Activated T-helper 1 cell treated with anti-CD3 and anti-CD28 coated beads, Interleukin-2, amount 50 U/mL, for 16 hours (primary cell): ENCODE measurements at places on chromosomes 6 and 20.

DNA sequence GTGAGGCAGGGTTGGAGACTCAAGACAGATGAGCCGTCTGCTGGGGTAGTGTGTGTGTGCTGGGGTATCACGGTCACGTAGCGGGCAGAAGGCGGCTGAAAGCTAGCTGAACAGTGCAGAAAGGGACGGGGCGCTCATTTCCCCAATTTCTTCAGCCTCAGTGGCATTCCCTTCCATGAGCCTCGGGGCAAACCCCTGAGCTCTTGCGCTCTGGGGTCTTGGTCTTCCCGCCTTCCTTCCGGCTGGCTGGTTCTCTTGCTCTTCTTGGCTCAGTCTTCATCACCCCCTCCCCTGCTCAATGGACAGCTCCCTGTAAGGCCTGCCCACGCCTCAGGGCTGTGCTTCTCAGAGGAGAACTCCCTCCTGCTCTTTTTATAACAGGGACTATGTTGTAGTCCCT lies 15.5 kb upstream of the TMEM181 start:
- DNase-seq = no peak

DNA sequence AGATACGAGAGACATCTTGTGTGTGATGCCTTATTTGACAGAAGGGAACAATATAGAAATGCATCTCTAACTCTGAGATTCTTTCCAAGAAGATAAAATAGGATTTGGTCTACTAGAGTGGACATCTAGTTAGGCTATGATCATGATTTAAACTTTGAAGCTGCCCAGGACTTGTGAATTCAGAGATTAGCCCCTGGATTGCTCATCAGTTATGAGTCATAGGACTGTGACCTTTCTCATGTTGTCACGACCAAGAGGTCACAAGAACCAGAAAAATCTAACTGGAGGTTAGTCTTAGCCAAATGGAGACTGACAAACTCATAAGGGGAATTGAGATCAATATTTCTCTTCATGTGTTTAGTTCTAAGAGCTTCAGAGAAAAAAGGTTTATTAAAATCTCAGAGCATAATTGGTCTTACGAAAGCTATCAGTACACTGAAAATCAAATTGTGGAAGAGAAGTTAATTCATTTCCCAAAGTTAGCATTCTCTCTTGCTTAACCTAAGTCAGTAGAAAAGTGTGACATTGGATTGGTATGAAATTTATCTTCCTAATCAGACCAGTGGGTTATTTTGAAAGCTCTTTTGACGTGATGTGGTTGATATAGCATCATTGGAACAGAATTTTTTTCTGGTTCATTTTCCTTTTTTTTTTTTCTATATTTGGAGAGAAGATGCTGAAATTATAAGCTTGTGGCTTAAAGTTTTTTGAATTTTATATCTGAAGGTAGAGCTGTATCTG lies 245.7 kb downstream of the RNF144B start:
- no peak for DNase-seq

DNA sequence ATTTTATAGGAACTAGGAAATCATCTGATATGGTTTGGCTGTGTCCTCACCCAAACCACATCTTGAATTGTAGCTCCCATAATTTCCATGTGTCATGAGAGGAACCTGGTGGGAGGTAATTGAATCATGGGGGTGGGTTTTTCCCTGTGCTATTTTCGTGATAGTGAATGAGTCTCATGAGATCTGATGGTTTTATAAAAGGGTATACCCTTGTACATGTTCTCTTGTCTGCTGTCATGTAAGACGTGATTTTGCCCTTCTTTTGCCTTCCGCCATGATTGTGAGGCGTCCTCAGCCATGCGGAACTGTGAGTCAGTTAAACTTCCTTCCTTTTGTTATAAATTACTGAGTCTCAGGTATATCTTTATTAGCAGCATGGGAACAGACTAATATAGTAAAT lies 27.9 kb downstream of the EPM2A start:
- no peak for DNase-seq

- no peak for DNase-seq
Measured at GRCh38 chr20:51249215-51249614, 226.3 kb upstream of the KCNG1 start.

DNA sequence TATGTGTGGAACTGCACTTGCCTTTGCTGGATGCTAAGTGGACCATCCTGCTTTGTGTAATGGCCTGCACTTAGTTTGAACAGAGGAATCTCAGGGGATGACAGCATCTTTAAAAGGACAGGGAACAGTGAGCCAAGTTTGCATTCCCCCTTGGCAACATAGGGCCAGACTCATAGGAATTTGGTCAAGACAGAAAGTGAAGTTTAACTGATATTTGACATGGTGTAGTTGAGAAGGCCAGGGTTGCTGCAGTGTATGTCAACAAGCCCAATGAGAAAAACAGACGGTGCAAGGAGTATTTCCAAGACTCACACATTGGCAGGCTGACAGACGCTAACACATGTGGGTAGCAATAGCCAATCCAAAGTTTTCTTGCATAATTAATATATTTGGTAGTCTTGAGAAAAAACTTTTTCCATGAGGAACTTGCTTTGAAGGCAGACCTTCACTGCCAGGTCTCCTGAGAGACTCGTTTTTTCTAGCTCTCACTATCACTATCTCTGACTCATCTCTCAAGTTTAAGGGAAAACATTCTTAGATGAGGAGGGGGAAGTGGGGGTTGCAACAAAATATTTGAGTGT lies 213.8 kb downstream of the IBTK start:
- DNase-seq = no peak

DNA sequence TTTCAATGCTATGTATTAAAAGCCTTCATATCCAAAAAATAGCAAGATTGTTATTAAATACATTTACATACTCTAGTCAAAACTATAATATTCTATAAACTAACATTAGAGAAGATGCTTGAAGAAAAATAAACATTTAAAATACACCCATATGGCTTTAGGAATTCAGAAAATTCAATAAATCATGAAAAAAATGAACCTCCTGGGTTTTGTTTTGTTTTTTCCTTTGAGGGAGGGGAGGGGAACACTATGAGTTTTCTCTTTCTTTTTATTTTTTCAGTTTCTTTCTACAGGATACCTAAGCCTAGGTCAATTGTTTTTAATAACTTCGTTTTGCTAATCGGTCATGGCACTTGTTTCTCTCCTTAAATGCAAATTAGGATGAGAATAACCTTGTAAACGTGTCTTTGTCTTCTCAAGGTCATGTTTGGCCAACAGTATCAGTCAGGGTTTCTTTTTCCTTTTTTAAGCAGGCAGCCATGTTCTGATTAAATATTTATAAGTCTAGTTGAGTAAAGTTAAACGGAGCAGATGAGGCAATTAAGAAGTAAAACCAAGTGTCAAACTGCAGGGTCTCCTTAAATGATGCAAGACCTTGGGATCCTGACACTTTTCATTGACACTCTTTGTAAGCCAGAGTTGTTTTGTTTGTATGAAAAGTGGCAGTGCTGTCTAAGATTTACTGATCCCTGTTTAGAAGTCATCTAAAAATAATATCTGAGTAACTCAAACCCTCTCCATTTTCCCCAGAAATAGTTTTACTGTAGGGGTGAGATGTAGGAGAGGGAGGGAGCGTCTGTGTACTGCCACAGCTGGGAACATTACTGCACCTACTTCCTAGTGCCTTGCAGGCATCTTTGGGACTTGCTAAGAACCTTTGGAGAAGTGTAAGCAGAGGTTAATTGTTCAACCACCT lies 392.3 kb downstream of the PLCB1 start:
- DNase-seq = no peak

DNA sequence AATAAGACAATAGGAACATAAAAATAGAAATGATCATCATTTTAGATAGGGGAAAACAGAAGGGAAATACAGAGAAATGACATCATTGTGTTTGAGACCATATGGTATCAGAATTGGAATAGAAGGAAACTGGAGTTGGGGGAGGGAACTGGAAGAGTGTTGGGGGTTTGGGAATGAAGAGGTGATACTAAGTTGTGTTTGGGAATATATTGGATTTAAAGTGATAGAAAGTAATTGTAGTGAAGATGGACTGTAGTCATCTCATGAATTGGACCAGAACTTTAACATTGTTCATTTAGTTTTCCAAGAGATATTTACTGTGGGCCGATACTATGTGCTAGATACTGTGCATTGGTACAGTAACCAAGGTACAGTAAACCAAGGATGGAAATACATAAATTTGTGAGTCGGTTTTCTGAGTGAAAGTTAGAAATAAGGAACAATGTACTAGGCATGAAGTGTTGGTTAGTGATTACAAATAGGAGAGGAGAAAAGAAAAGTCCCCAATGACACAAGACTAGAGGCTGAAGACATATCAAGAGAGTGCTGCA lies 32.3 kb downstream of the KCNQ5 start:
- DNase-seq = no peak

DNA sequence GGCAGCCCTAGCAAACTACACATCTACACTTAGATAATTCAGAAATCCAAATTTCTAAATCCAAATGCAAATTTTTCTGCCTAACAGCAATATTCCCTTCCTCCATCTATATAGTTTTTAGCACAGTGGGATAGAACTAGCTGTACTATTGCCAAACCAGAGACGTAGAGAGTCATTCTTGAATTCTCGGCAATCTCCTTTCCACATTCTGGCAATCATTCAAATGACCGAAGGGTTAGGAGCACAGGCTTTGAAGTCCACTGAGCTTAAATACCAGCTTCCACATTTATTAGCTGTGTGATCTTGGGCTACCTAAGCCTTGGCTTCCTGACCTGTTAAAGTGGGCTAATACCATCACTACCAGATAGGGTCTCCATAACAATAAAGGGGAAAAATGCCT lies 3.1 kb upstream of the RPS12 start:
- no peak for DNase-seq

DNA sequence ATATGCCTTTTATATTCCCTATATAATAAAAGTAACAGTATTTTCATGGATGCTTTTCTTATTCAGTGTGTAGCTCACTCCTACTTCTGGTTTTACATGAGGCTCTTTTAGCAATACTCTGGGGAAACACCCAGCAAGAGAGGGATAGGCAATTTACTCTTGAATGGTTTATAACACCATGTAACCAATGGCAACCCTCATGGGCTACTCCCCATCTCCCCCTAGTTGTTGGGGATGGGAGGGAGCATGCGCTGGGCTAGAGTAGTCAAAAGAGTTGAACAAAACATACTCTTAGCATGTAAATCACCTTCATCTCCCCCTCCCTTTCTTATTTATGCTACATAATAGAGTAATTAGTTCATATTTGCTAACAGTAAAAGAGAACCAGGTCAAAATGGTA lies 140.1 kb upstream of the LRFN2 start:
- no peak for DNase-seq

DNA sequence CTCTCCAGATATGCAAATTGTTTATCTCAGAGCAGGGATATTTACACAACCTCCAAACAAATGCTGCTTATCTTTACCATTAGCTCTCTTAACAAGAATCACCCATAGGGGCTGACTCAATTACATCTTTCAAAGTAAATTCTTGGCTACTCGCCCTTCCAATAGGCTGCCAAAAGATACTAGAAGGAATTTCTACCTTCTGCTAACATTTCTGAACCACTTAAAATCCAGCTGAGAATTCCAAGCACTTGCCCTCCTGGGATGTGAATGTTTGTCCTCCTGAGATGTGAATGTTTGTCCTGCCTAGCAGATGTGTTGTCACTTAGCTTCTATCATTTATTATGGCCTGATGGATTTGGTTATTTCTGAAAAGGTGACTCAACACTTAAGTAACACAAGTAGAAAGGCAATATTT lies 388.0 kb downstream of the GJA1 start:
- no peak for DNase-seq

GRCh38 chr6:168864541-168865460 lies 388.8 kb downstream of the THBS2 start:
- no peak for DNase-seq

GRCh38 chr6:18347021-18347577 lies 40.1 kb upstream of the RNF144B start:
- no peak for DNase-seq

GRCh38 chr20:50569864-50570836 lies 60.0 kb downstream of the PTPN1 start:
- no peak for DNase-seq

DNA sequence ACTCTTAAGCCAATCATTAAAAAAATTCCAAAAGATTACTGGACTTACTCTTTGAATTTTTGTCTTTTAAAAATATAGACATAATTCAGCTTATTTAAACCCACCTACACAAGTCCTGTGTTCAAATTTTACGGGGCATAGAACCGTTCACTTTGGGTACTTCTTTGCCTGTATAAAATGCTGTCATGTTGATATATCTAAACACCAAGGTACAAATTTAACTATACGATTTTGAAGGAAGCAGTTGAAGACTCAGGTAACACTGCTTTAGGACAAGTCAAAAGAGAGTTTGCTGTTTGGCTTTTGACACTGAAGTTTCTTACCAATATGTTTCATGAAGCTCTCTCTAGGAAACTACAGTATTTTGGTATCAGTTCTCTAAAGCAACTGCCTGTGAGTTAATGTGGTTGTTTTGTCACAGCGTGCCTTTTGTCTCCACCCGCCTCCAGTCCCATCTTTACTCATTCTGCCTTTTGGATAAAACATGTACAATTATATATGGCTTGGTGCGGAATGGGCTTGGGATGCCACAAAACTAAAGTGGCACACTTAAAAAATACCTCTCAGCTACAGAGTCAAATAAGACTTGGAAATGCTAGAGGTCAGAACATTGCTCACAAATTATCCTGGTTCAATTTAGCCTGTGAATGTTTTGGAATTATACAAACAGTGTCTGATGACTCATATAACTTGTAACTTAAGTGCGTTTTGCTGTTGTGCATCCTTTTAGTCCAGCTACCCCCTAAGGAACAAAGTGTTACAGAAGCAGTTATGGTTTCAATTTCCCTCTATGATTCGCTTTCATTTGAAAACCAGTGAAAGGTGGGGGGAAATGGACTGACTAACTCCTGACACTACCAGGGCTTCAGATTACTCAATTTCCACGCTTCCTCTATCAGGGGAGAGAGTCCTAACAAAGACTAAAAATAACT lies 38.7 kb downstream of the RGS17 start:
- no peak for DNase-seq

DNA sequence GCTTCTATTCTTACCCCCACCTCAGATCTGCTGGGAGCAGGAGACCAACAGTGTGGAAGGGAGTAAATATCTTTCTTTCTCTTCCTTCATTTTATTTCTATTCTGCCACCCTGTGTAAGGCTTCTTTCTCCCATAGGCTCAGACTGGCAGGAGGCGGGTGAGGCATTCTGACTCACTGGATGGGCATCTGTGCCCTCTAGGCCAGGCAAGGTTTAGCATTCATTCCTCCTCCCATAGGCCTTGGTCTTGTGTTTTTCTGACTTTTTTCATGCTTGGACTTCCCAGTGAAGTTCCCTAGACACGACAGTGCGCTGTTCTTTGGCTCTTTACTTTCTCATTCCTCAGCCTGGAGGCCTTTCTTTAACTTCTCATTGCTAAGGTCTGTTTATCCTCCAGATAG lies 235.2 kb downstream of the SYNE1 start:
- no peak for DNase-seq

- DNase-seq = no peak
Measured at GRCh38 chr6:16338577-16339264, 100.3 kb downstream of the GMPR start.
